Brain microvascular endothelial cell (primary cell): ENCODE measurements at places on chromosomes 2 and 18.

DNA sequence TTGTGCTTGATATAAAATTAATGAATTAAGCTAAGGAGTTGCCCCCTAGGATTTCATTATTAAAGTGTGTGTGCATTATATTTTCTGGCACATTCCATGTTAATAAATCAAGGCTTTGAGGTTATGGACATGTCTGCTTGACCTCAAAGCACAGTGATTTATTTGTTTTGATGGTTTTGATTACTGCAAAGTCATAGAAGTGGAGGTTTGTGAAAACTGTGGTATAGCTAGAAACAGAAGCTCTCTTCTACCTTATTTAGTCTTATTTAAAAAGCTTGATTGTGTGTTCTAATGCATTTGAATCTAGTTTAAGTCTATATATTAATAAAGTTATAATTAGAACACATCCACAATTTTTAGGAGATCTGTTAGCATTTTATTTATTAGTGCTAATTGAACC, 32.2 kb downstream of the DOK6 start:
- no peak for DNase-seq

DNA sequence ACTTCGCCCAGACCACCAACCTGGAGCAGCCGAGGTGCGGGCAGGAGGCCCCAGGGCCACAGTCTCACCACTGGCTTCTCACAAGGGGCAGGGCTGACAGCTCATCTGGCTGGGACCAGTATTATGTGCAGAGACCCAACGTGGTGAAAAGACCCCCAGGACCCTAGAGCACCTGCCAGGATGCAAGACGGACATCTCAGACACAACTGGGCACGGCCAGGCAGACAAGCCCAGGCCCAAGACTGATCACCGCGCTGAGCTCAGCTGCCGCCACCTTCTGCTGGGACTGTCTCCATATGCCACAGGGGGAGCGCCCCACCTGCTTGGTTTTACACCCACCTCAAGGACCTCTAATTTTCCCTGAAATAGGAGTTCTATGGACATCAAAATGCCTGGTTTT, 23.2 kb downstream of the HDAC4 start:
- no peak for DNase-seq

DNA sequence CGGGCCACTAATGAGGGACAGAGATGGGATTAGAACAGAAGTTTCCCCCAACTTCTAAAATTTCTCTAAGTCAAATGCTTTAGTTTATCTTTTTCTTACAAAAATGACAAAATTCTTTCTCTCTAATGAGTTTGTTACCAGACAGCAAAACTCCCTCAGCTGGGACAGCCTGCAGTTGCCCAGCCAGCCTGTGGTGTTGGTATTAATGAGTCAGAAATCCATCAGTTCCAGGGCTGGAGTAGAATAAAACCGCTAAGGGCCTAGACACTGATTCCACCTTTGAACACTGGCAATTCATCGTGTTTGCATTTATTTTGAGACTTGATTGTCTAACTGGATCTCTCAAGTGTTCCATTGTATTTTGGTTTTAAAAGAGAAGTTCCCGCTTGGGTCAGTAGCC, 38.3 kb upstream of the SMAD2 start:
- DNase-seq = peak; percentile 38

- no peak for DNase-seq
Measured at GRCh38 chr2:29053223-29053622, 21.1 kb downstream of the PCARE start.

GRCh38 chr2:65856928-65857327, 424.5 kb upstream of the SPRED2 start:
- no peak for DNase-seq
